Activated CD4-positive, alpha-beta T cell treated with anti-CD3 and anti-CD28 coated beads for 24 hours (primary cell): ENCODE measurements at places on chromosomes 11 and 22.

DNA sequence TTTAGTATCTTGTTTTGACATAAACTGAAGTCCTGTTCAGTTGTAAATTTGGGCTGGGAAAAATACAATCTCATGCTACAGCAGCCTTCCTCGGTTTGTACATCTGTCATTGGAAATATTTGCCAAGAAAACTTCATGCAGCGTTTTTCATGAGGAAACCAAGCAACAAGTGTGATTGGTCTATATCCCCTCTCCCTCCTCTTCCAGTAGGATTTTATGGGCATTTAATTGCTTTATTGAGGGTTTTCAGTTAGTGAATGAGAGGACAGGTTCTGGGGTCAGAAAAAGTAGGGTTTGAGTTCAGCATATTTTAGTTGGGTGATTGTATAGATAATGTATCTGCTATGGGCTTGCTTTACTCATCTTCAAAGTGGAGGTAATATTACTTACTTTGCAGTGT is 90.1 kb upstream of the RAG2 start:
- no peak for DNase-seq

DNA sequence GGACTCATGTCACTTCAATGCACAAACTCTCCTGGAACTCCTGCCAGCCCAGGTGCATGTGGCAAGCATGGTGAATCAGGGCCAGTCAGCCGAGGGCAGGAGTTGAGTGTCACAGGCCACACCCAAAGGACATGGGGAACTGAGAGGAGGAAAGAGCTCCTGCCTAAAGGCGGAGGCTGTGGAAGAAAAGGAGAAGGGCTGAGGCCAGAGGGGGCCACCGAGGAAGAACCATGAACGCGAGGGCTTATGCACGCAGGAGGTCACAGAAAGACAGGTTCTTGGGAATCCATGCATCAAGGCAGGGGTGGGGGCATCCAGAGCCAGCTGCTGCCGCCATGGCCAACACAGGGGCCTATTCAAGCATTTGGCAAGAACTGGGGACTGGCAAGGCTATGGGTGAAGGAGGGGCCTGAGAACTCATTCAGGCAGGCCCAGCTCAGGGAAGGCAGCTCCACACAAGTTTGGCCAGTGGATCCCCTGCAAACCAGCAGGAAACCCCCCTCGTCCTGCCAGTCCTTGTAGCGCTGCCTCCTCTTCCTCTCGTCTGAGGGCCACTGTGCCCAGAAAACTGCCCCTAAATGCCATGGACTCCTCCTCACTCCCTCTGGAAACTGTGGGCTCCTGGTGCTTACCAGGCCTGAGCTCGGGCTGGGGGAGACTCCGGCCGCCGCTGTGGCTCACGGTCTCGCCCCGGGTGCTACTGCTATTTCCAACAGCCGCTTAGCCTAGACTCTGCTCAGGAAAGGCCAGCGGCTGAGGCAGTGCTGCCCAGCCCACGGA is 15.4 kb downstream of the PPM1F start:
- no peak for DNase-seq

GRCh38 chr11:118106789-118107335 is 20.1 kb upstream of the SMIM35 start:
- no peak for DNase-seq

GRCh38 chr11:107157809-107158187 is 139.5 kb upstream of the GUCY1A2 start:
- DNase-seq, result no peak

DNA sequence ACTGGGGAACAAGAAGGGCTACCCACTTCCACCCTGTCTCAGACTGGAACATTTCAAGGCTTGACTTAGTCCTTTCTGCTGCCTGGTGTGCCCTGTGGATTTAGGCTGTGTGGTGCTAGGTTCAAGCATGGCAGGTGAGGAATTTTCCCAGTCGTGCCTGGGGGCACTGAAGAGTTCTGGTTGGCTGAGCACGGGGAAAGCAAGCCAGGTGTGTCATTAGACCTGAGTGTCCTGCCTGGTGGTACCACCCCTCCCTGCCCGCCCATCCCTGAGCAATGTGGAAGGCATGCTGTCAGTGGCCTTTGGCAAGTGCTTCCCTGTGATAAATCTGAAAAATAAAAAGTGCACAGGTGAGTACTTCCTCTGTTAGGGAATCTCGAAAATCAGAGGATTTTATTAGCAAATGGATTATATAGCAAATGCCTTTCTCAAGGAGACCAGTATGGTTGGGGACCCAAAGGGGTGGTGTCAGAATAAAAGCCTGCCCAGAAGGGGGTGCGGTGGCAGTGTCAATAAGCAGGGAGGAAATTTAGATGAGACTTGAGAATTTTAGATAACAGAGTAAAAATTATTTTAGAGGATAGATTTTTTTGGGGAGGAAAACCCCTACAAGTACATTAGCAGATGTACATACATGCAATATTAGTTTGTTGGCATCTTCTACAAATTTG is 22.8 kb downstream of the TEAD1 start:
- DNase-seq, result no peak

- no peak for DNase-seq
These were observed 80.9 kb downstream of the TRIM29 start for GRCh38 chr11:120057028-120057330.

DNA sequence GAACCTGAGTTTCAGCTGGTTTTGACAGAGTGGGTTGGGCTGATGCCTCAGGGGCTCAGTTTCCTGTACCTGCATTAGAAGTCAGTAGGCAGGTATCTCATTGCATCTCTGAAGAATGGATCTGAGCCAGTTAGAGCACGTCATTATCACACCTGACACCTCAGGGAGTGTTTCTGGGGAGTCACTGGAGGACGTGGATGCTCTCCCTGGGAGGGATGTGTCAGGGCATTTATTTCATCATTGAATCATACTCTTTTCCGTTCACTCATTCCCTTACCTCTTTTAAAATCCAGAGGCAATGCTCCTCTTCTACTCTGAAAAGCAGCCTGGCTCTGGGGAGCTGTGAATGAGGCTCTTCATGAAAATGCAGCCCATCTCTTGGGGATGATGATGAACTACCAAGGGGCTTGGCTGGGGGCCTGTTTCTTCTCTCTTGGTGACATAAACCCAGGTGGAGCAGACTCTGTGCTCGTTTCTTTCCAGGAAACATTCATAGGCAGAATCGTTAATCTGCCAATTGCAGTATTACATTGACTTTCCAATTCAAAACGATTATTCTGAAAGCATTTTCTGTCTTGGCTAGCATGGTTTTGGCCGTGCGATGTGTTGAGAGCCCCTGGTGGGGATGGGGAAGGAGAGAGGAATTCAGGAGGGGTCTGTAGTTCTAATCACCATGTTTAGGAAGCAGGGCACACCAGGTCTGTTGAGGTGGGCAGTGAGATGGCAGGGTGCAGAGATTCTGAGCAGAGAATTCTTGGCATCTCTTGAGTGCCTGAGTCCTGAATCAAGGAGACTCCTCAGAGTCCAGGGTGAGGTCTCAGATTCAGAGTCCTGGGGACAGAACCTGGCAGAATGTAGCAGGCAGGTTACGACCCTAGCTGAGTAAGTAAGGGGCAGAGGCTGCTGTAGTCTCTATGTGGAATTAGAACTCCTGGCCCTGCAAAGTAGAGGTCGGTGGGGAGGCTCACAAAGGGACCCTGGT is 12.6 kb downstream of the PARVA start:
- no peak for DNase-seq

GRCh38 chr11:119742263-119742861 is 13.4 kb upstream of the NECTIN1 start:
- DNase-seq, result no peak

GRCh38 chr11:2621894-2622293 is 77.9 kb downstream of the KCNQ1OT1 start:
- no peak for DNase-seq
